ENCODE measurements at places on chromosomes 2 and 18. TPM values are rescaled to one million over a fixed set of nuclear protein-coding genes. Genes with fewer than 3 reads are reported as not detected.
A peak's percentile ranks its signal among the peaks of the same experiment; 100 is the strongest.

- no peak overlapping the region for H3K4me3 ChIP-seq
- H3K36me3 ChIP-seq = no peaks in the 10 kb centered on the region
- no peaks in the 10 kb centered on the region for H3K27me3 ChIP-seq
- no peaks in the 10 kb centered on the region for H3K4me1 ChIP-seq
Measured at GRCh38 chr2:120826260-120826648, 90.6 kb downstream of the GLI2 start.

DNA sequence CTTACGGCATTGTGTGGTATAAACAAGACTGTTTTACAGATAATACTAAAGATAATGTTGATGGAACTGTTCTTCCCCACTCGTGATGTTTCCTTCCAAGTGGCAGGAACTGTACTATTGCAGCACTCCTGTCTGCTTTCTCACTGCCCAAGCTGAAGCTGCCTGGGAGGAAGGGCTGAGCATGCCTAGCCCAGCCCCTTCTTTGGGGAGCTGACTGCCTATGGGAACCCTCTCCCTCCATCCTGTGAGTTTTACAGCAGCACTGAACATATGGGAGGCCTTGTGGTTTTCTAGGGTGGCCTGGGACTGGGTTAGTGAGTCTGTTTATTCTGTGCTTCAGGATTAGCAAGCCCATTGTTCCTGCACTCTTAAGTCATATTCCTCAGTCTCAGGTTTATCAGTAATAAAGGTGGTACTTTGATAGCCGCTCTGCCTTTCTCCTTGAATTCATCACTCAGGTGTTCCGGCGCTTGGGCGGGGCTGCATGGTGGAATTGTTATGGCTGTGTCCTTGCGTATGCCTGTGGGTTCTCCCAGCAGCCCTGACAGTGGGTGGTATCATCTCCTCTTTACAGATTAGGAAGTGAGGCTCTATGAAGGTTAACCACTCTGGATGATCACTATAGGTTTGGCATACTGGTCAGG lies 379.7 kb downstream of the PTPRM start:
- no peaks in the 10 kb centered on the region for H3K27me3 ChIP-seq
- H3K27ac ChIP-seq = no peak overlapping the region
- no peak for DNase-seq
- no peaks in the 10 kb centered on the region for H3K4me1 ChIP-seq
- no peak overlapping the region for H3K4me3 ChIP-seq

GRCh38 chr2:36356990-36357846 lies 1.6 kb downstream of the CRIM1 start:
- H3K4me1 ChIP-seq = peaks cover 10% of the 10 kb centered on the region
- peak overlapping the region; percentile 84 for H3K27ac ChIP-seq
- peak; percentile 62 for DNase-seq
- no peaks in the 10 kb centered on the region for H3K36me3 ChIP-seq

DNA sequence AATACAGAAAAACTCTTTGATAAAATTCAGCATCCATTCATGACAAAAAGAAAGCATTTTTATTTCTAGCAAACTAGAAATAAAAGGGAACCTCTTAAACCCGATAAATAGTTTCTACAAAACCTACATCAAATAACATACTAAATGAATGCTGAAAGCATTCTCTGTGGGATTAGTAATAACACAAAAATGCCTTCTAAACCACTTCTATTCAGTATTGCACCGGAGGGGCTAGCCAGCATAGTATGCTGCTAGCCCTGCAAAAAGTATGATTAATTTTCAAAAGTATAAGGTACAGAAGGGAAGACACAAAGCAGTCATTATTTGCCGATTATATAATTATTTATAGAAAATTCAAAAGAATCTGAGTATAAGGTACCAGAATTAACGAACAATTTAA lies 145.2 kb downstream of the DTNB start:
- H3K27ac ChIP-seq = no peak overlapping the region
- no peak for DNase-seq
- H3K36me3 ChIP-seq = no peaks in the 10 kb centered on the region
- H3K4me1 ChIP-seq = no peaks in the 10 kb centered on the region

DNA sequence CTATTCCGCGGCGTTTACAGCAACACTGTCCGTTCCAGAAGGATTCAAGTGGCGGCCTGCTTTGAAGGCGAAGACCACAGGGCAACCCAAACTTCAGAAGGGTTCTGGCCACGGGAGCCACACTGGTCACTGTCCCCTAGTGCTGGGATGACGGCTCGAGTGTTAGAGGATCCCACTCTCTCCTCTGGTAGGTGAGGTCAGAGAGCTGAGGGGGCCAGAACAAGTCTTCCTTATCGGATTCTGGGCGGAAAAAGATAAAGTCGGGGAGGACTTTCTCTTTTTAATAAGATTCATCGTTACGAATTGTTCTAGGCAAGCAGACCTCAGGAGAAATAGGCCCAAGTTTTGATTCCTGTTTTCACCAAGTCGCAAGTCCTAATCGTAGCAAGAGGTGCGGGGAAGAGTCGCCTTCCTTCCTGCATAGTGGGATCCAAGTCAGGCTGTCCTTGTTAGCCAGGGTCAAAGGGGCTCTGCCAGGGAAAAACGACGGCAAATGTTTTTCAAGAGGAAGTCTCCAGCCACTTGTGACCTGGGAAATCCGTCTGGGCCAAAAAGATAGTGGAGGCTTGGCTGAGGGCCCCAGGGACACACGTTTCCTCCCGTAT lies 864 bp upstream of the MYL12A start:
- peaks cover 1% of the 10 kb centered on the region for H3K4me1 ChIP-seq
- H3K4me3 ChIP-seq = peak overlapping the region; percentile 63

DNA sequence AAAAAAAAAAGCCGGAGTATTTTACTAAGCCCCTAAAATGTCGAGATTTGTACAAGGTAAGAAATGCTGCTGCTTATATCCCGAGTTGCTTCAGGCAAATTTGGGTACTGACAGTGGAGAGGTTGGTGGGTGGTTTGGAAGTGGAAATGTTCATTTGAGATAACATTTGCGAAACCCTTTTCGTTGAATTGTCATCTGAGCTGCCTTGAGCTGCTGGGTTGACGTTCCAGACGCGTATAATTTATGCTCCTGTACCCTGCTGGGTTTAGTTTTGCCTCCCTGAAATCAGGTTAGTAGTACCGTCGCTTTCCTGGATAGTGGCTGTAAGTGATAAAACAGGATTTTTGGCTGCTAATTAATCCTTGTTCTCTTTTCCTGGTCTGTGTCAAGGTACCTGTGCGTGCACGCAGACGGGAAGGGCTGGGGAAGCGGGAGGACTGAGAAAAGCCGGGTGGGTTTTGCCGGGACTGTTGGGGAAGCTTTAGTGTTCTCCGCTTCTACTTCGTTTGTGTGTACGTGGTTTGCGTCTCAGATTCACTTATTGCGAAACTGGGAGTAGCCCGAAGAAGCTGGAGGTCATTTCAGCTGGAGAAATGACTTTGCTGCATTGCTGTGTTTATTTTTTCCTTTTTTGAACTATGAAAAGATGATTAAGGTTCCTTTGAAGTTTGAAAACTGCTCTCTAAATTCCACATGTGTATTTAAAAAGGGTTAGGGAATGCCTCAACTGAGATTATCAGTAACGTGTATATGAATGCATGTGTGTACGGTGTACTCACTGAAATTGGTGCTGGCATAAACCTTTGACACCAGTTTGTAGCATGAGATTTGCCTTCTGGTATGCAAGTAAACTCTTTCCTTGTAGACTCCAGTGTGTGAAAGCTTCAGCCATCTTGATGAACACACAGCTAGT lies 709 bp downstream of the UGP2 start:
- H3K36me3 ChIP-seq = no peaks in the 10 kb centered on the region
- H3K4me3 ChIP-seq = peak overlapping the region; percentile 71
- DNase-seq = peak; percentile 73
- peak overlapping the region; percentile 84 for H3K27ac ChIP-seq
- H3K4me1 ChIP-seq = peaks cover 3% of the 10 kb centered on the region

The IL1F10 gene
- total RNA-seq = not detected

The FEV gene
- not detected for total RNA-seq
